Sciatic nerve (tissue), 2 donors: ENCODE measurements at places on chromosomes 12 and 14. TPM values are rescaled to one million over a fixed set of nuclear protein-coding genes. Genes with fewer than 3 reads are reported as not detected.

GRCh38 chr12:49358483-49359141 is 8.7 kb upstream of the SPATS2 start:
- no peak for DNase-seq

The SMARCD1 gene
- 35.2 TPM for total RNA-seq

The ESPL1 gene
- 1.2 TPM for total RNA-seq

The GUCY2C gene
- total RNA-seq: not detected

DNA sequence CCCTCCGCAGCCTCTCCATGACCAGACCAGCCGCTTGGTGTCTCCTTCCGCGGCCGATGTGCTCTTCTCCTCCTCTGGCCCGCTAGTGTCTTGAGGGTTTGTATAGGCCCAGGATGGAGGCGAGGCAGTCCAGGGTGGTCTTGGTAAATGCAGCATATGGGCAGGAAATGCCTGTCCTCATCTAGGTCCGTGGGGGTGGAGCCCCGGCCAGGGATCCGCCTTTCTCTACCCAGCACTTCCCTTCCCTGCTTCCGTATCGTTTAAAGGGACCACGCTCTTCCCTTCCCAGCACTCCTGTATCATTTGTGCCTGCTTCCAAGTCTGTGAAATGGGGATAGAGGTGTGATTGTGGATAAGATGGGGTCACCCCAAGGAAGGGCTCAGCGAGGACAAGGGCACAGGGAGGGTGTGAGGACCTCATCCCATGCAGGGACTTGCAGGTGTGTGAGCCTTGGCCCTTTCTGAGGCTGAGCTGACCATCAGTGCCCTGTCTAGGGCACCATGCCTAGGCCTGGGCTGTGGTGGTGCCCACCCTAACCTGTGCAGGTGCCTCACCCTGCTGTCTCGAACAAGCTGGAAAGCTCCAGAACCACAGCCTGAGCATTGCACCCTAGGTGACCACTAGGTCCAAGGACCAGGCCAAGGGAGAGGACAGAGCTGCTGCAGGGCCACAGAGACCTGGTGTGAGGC is 326.8 kb upstream of the RTL1 start:
- peak; percentile 45 for DNase-seq

DNA sequence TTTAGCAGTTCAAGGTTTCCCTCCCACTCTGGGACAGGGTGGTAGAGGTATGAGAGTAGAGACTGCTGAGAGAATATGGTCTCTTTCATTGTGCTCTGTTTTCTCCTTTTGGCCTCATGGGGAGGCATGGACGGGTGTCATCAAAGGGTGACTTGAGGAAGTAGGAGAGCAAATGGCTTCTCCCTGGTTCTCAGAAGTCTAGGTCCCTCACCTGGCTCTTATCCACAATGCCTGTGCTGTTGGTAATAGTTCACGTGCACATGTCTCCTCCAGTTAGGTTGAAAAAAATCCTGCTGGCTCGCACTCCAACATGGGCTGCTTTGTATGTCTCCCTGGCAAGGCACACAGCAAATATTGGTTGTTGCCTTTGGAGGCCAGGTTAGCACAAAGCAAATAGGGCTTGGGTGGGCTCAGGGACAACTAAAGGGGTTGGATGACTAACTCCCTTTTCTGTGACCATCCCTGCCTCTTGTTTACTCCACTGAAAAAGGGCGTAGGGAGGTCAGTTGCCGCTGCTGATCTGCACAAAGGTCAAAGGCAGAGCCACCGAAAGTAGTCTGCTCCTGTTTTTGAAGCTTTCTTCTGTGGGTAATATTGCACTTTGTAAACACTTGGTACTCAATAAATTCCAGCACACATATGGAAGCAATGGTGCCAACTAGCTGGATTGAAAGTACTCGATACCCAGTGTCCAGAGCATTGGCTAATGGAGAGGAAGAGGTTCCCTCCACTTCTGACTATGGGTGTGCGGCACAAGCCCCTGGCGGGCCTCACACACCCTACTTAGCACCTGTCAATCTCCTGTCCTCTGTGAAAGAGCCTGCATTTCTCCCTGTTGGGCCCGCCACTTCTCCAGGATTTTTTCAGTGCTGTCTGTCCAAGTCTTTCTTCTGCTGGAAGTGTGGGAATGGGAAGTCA is 121.8 kb downstream of the SLC38A6 start:
- DNase-seq: no peak

The MYF6 gene
- total RNA-seq: not detected

DNA sequence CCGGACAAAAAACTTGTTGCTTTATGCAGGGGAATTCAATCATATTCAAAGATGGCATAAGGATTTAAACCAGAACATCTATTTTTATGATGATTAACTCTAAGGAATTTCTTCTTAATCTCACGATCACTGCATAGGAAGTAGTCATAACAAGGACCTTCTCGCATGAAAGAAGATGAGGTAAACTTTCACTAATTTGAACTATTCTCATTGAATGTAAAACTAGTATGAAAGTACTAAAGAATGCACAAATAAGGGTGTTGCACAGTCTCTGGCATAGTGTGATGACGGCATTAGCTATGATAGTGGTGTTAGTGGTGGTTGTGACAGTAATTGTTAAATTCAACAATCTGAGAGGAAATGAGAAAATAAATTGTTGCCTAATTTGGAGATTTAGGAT is 280.0 kb downstream of the SLC6A15 start:
- DNase-seq: no peak
